Ovary (tissue), 10 donors: ENCODE measurements at places on chromosomes 3 and 15. TPM values are rescaled to one million over a fixed set of nuclear protein-coding genes. Genes with fewer than 3 reads are reported as not detected.

- no peak overlapping the region for H3K4me3 ChIP-seq
- no peaks in the 10 kb centered on the region for H3K36me3 ChIP-seq
- peak; percentile 43 for DNase-seq
- no peak overlapping the region for H3K27ac ChIP-seq
- H3K27me3 ChIP-seq, result no peaks in the 10 kb centered on the region
- no peaks in the 10 kb centered on the region for H3K4me1 ChIP-seq
These were observed 42.0 kb upstream of the ICE2 start for GRCh38 chr15:60520825-60521368.

DNA sequence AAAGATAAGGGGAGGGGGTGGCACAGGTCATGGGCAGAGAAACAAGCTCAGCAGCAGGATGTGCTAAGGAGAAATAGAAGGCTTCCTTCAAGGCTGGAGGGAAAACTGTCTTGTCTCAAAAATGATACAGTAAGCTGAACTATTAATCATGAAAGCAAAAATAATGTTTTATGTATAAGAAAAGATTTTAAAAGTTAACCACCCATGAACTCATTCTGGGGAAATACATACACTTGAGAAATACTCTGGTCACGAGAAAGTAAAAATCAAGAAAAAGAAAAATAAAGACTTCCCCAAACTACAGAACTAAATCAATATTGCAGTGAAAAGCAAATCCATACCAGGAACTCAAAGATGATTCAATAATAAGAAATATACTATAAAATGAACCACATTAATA, 80.7 kb downstream of the KLF13 start:
- DNase-seq, result no peak
- H3K27me3 ChIP-seq, result no peaks in the 10 kb centered on the region
- no peak overlapping the region for H3K27ac ChIP-seq
- no peaks in the 10 kb centered on the region for H3K36me3 ChIP-seq

DNA sequence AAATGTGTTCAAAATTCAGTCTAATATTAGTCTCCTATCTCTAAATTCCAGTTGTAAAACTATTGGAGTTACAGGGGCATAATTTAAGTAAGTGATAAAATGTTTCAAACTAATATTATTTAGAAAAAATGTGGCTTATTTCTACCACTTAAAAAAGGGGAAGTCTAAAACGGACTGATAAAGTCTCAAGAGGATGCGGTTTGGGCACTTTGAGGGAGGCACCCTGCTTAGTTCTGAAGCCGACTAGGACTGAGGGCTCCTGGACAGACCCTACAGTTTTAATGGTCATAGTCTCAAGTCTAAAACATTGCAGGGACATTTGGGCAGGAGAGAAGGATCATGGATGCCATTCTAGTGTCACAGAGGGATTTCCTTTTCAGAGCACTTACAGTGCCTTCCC, 566.3 kb downstream of the NR2F2 start:
- DNase-seq, result no peak
- no peaks in the 10 kb centered on the region for H3K4me1 ChIP-seq
- H3K36me3 ChIP-seq, result no peaks in the 10 kb centered on the region
- H3K27me3 ChIP-seq, result no peaks in the 10 kb centered on the region

Gene LHFPL4
- not detected for total RNA-seq

GRCh38 chr3:62139957-62140356, 233.4 kb downstream of the FEZF2 start:
- H3K36me3 ChIP-seq, result no peaks in the 10 kb centered on the region
- H3K4me3 ChIP-seq, result no peak overlapping the region
- DNase-seq, result no peak
- no peaks in the 10 kb centered on the region for H3K27me3 ChIP-seq
- H3K27ac ChIP-seq, result no peak overlapping the region

Gene HGD
- not detected for total RNA-seq

GRCh38 chr15:89630260-89630659, 25.0 kb downstream of the KIF7 start:
- no peak overlapping the region for H3K27ac ChIP-seq
- DNase-seq, result no peak
- no peaks in the 10 kb centered on the region for H3K4me1 ChIP-seq
- no peak overlapping the region for H3K4me3 ChIP-seq

DNA sequence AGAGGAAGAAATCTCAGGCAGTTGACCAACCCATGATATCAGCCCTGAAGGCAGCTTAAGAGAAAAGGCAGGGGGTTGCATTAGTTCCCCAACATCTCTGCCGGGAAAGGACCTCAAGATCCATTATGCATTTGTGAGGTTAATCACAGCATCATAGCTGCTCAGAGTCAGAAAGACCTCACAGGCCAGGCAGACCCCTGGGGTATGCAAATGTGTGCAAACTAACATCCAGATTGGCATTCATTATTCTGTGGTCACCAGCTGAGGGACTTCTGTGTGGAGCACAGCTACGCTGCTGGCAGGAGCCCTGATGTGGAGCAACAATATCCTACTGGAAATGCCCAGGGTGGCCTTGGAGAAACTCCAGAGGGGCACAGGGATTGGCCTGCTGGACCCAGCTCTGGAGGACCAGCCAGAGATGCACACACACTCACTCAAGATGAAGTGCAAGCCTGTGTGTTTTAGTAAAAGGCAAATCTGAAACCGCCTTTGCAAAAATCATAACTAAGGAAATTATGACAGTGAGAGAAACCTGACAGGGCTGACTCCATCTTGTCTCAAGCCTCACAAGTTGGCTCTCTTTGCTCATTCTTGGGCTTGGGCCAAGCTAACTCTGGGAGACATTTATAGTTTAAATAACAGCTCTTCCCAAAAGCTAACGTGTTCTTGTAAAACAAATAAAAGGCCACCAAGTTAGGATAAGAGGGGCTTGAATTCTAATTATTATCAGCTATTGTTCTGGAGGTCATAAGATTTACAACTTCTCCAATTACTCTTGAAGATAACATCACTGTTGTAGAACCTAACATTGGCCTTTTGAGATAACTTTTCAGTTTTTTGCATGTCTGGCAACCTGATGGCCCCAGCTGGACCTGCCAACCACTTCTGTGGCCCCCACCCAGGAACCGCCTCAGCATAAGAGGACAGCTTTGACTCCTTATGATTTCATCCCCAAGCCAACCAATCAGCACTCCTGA, 257.1 kb downstream of the UACA start:
- H3K4me1 ChIP-seq, result peaks cover 21% of the 10 kb centered on the region
- H3K36me3 ChIP-seq, result no peaks in the 10 kb centered on the region
- no peak for DNase-seq
- no peak overlapping the region for H3K27ac ChIP-seq
- H3K4me3 ChIP-seq, result no peak overlapping the region

DNA sequence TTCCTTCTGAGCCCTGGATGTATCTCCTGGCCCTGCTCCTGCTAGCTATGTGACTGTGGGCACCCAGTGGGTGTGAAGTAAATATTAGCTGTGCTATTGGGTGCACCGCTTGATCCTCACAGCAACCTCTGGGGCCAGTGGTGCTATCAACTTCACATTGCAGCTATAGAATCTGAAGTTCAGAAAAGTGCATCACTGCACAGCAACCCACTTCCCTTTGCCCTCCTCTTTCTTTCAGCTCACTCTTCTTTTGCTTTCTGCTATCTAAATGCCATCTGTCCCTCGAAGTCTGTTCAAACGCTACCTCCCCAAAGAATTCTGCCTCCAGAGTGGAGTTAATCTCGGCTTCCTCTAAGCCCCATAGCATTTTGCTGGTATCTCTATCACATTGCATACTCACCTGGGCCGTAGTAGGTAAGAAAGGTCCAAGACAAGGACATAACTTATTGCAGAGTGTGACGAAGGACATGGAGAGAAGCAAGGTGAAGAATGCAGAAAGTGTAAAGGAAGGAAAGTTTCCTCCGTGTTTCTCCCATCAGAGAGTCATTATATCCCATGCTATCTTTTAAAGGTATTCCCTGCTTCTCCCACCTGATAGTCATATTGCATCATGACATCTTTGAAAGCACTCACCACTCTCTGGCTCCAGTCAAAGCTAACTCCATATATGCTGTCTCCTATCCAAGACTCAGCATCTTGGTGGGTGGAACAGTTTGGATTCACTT, 57.1 kb upstream of the BCL6 start:
- DNase-seq, result no peak
- no peak overlapping the region for H3K27ac ChIP-seq
- no peaks in the 10 kb centered on the region for H3K4me1 ChIP-seq
- no peak overlapping the region for H3K4me3 ChIP-seq
- no peaks in the 10 kb centered on the region for H3K36me3 ChIP-seq
- no peaks in the 10 kb centered on the region for H3K27me3 ChIP-seq

DNA sequence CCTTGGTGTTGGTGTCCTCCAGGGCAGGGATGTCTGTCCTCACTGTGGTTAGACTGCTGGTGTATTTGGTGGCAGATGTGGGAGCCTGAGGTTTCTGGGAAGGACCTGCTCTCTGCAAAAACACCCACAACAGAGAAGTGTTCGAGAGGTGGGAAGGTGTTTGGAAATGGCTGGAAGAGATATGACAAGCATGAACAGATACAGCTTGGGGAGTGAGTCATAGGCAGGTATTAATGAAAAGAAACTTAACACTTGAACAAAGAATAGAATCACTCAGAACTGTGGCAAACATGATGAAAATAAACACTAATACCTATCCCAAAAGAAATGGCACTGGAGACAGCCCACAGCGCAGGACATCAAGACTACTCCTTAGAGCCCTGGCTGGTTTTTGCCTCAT, 192.4 kb upstream of the RORA start:
- H3K4me3 ChIP-seq, result no peak overlapping the region
- no peak for DNase-seq
- no peak overlapping the region for H3K27ac ChIP-seq
- no peaks in the 10 kb centered on the region for H3K36me3 ChIP-seq
- H3K4me1 ChIP-seq, result no peaks in the 10 kb centered on the region

Gene IGDCC3
- total RNA-seq, result 1.2 TPM

Gene PLA2G4E
- total RNA-seq, result not detected

Gene GABRR3
- not detected for total RNA-seq

DNA sequence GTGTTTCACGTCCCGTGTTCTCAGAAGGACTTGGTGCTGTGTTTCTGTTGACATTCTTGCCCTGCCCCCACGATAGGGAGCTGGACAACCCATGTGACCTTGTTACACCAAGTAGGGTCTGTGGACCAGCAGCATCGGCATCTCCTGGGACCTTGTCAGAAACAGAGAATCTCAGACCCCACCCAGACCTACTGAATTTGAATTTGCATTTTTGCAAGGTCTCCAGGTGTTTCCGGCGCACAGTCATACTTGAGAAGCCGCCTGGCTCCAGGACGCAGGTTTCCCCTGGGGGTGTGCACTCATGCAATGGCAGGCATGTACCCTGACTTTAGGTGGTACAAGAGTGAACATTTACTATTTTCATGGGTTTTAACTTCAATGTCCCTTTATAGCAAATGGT, 117.9 kb downstream of the TLE3 start:
- no peak for DNase-seq
- no peak overlapping the region for H3K4me3 ChIP-seq
- no peaks in the 10 kb centered on the region for H3K4me1 ChIP-seq

GRCh38 chr15:43828061-43828657, 1.4 kb downstream of the WDR76 start:
- H3K4me3 ChIP-seq, result no peak overlapping the region
- H3K36me3 ChIP-seq, result no peaks in the 10 kb centered on the region
- no peak overlapping the region for H3K27ac ChIP-seq
- H3K27me3 ChIP-seq, result no peaks in the 10 kb centered on the region

Gene RBMS3
- total RNA-seq, result 76.5 TPM

Gene ROBO2
- total RNA-seq, result 14.8 TPM

DNA sequence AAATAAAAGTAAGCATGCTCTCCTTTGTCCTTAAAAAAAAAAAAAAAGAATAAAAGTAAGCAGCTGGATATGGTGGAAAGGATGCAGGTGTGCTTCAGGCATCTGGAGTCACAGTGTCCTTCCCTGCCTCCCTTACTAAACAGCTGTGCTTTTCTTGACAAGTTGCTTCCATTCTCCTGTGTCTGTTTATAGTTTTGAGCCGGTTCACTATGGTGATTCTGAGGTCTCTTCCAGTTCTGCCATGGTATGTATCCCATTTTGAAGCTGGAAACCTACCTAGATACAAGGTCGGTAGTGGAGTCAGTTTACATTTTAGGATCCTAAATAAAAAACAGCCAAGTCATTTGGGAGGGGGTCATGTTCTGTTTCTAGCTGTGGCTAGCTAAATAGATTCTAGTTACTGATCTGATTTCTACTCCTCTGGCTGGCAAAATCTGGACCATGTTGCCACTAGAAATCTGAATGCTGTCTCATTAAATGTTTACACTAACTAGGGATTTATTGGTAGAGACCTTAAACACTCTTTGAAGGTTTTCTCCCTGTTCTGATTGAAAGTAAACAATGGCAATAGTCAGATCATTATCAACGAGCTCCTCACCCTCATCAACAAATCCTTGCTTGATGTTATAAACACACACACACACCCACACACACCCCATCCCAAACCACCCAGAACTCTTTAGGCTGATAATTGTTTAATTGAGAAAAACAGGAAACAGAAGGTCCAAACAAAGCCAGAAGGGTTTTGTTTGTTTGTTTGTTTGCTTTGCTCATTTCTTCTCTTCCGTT, 7.9 kb downstream of the TNFSF10 start:
- DNase-seq, result no peak
- no peak overlapping the region for H3K4me3 ChIP-seq
- no peak overlapping the region for H3K27ac ChIP-seq
- no peaks in the 10 kb centered on the region for H3K27me3 ChIP-seq

GRCh38 chr15:80127911-80128310, 24.9 kb upstream of the FAH start:
- no peaks in the 10 kb centered on the region for H3K4me1 ChIP-seq
- no peak overlapping the region for H3K27ac ChIP-seq
- H3K36me3 ChIP-seq, result no peaks in the 10 kb centered on the region
- no peak overlapping the region for H3K4me3 ChIP-seq
- no peak for DNase-seq

Gene ARHGEF26
- 12.9 TPM for total RNA-seq

DNA sequence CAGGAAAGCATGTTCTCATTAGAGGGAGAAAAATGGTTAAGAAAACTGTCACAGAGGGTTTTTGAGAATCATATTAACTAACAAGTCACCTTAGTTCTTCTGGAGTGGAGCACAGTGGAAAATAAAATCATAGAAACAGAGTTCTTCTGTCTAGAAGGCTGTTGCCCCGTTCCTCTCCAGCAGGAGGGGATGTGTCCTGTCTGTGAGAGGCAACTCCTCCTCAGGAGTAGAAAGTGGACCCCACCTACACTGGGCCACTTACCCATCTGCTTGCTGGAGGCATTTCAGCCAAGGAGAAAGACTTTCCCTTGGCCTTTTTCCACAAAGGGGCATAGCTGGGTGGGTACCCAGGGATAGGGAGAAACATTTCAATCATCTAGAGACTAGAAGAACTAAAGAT, 106.6 kb downstream of the SSR3 start:
- H3K4me3 ChIP-seq, result no peak overlapping the region
- H3K36me3 ChIP-seq, result no peaks in the 10 kb centered on the region
- no peaks in the 10 kb centered on the region for H3K4me1 ChIP-seq
- H3K27me3 ChIP-seq, result no peaks in the 10 kb centered on the region
- DNase-seq, result no peak
- H3K27ac ChIP-seq, result no peak overlapping the region

Gene LPCAT4
- total RNA-seq, result 35.4 TPM
